Glutamatergic neuron (in vitro differentiated cells): ENCODE measurements at places on chromosomes 11 and 22. TPM values are rescaled to one million over a fixed set of nuclear protein-coding genes. Genes with fewer than 3 reads are reported as not detected.

Gene SULT4A1
- total RNA-seq, result 79.5 TPM

Gene HEPN1
- total RNA-seq, result not detected

Gene POU2AF3
- total RNA-seq, result not detected

DNA sequence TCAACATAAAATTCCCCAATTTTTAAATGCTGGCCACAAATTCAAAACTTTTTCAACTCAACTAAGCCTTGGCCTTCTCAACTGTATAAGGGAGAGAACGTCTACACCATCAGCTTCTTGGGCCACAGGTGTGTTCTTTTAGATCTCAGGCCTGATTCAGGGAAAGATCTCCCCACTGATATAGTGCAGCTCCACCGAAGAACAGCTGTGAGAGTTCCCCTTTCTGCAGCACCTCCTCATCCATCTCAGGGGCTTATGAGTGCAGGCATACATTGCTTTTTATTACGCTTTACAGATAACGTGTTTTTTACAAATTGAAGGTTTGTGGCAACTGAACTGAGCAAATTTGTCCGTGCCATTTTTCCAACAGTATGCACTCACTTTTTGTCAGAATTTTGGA is 8.0 kb upstream of the CD82 start:
- H3K4me3 ChIP-seq, result no peak overlapping the region
- no peaks in the 10 kb centered on the region for H3K36me3 ChIP-seq
- DNase-seq, result no peak
- peaks cover 10% of the 10 kb centered on the region for H3K4me1 ChIP-seq

DNA sequence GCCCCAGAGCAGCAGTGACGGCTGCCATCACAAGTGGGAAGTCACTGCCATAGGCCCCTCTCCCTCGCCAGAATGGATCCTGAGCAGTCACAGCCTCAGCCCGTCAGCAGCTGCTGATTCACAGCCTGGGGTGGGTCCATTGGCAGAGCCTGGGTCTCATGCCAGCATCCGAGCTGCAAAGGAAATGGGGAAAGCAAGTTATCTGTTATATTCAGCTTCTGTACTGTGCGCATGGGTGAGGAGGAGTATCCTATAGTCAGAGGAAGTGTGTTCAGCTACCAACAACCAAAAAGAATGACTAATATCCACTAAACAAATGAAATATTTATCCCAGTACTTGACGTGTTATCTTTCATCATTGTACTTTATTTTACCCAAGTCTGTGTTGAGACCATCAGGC is 119.7 kb downstream of the RCN1 start:
- no peak for DNase-seq
- no peak overlapping the region for H3K4me3 ChIP-seq

DNA sequence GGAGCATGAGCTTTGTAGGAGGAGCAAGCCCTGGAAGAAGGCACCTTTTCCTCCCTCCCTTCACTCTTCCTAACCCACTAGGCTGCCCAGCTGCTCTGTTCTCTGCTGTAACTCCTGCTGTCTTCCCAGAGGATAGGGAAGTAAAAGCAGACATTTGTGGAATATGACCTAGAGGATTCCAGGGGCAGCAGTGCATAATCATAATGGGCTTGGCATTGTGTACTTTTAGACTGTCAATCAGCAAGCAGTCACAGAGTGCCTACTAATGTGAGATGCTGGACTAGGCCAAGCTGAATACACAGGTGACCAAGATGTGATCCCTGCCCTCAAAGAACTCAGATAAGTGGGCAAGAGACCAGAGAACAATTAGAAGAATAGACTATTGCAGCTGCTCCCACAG is 133.0 kb downstream of the NAV2 start:
- H3K4me1 ChIP-seq, result peaks cover 46% of the 10 kb centered on the region
- no peaks in the 10 kb centered on the region for H3K36me3 ChIP-seq
- H3K4me3 ChIP-seq, result no peak overlapping the region
- H3K27ac ChIP-seq, result peak overlapping the region; percentile 52
- peaks cover 7% of the 10 kb centered on the region for H3K27me3 ChIP-seq
